Naive thymus-derived CD8-positive, alpha-beta T cell (primary cell): ENCODE measurements at places on chromosomes 5 and 9. TPM values are rescaled to one million over a fixed set of nuclear protein-coding genes. Genes with fewer than 3 reads are reported as not detected.
A peak's percentile ranks its signal among the peaks of the same experiment; 100 is the strongest.

GRCh38 chr9:88953381-88954029 lies 37.8 kb upstream of the S1PR3 start:
- no peaks in the 10 kb centered on the region for H3K36me3 ChIP-seq
- H3K4me1 ChIP-seq: peaks cover 12% of the 10 kb centered on the region
- DNase-seq: no peak
- H3K27ac ChIP-seq: no peak overlapping the region
- H3K4me3 ChIP-seq: no peak overlapping the region

Gene SMC5
- 17.2 TPM for polyA plus RNA-seq

DNA sequence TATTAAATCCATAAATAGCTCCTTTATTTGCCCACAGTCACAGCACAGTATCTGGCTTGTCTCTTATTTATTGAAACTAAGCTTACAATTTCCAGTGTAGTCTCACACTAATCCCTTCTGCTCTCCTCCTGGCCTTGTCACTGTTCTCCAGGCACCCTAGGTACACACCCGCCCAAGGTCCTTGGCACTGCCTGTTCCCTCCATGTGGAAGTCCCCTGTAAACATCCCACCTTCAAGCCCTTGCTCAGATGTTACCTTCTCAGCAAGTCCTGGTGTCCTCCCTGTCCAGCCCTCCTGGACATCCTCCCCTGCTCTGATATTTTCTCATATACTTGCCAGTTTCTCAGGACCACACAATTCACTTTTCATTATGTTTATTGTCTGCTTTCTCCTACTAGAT lies 44.2 kb upstream of the CFAP157 start:
- H3K27ac ChIP-seq: no peak overlapping the region
- H3K27me3 ChIP-seq: no peaks in the 10 kb centered on the region
- no peak overlapping the region for H3K4me3 ChIP-seq
- no peaks in the 10 kb centered on the region for H3K4me1 ChIP-seq

- H3K4me1 ChIP-seq: no peaks in the 10 kb centered on the region
- peaks cover 2% of the 10 kb centered on the region for H3K27me3 ChIP-seq
- no peaks in the 10 kb centered on the region for H3K36me3 ChIP-seq
- DNase-seq: no peak
- no peak overlapping the region for H3K27ac ChIP-seq
Measured at GRCh38 chr9:133495327-133496293, 16.7 kb upstream of the SLC2A6 start.

Gene TTC16
- 3.0 TPM for polyA plus RNA-seq

GRCh38 chr5:59099995-59100345 lies 517.1 kb downstream of the RAB3C start:
- H3K4me1 ChIP-seq: peaks cover 28% of the 10 kb centered on the region
- peak overlapping the region; percentile 49 for H3K4me3 ChIP-seq
- no peaks in the 10 kb centered on the region for H3K27me3 ChIP-seq
- DNase-seq: no peak

- H3K36me3 ChIP-seq: no peaks in the 10 kb centered on the region
- peaks cover 4% of the 10 kb centered on the region for H3K4me1 ChIP-seq
- DNase-seq: no peak
- H3K27ac ChIP-seq: no peak overlapping the region
- peaks cover 50% of the 10 kb centered on the region for H3K27me3 ChIP-seq
- no peak overlapping the region for H3K4me3 ChIP-seq
Measured at GRCh38 chr5:73139485-73139884, 19.1 kb downstream of the TMEM171 start.

GRCh38 chr9:129968690-129969485 lies 74.1 kb downstream of the FNBP1 start:
- DNase-seq: no peak
- no peaks in the 10 kb centered on the region for H3K27me3 ChIP-seq
- H3K36me3 ChIP-seq: peaks cover 5% of the 10 kb centered on the region

Gene FGF10
- polyA plus RNA-seq: not detected

Gene BSPRY
- 1.3 TPM for polyA plus RNA-seq

Gene C9orf40
- polyA plus RNA-seq: 2.6 TPM

DNA sequence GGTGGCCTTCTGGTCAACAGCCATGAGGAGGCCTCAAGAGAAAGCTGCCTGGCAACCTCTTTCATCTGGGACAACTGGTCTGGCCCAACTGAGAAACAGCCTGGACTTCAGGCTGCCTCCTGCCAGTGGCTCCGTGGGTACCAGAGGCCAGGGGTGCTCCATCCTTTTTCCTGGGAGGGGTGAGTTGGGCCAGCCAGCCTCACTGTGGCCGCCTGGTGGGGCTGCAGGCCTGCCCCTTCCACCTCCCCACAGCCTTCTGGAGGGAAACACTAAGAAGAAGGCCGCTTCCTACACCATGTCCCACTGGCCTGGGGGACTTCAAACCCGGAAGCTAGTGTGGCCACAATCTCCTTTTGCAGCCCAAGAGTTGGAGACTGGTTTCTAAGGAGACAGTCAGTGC lies 13.8 kb upstream of the NKD2 start:
- no peaks in the 10 kb centered on the region for H3K36me3 ChIP-seq
- H3K27me3 ChIP-seq: peaks cover 10% of the 10 kb centered on the region
- H3K4me3 ChIP-seq: no peak overlapping the region
- H3K4me1 ChIP-seq: peaks cover 12% of the 10 kb centered on the region
- no peak overlapping the region for H3K27ac ChIP-seq
- no peak for DNase-seq

DNA sequence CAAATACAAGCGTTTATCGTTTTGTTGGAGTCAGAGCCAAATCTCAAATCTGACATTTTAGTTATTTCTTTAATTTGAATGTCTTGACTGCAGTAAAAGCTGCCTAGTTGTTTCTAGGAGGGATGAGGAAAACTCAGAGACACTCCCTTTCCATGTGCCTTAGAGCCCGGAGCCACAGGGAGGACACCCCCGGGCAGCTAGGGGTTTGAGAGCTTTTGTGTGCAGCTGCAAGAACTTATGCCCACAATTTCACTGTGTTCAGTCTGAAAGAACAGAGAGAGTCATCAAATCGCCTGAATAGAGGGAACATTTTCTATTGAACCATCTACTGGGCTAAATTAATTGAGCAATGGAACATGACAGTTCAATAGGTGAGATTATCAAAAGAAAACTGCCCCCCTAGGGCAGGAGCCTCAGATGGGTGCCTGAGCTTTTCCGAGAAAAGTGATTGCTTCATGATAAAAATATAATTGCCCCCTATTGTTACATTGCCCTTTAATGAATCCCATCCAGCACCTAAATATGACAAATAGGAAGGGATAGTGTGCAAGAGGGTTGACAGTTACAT lies 709.3 kb upstream of the RGMB start:
- DNase-seq: no peak
- no peaks in the 10 kb centered on the region for H3K4me1 ChIP-seq
- H3K27me3 ChIP-seq: no peaks in the 10 kb centered on the region
- no peak overlapping the region for H3K27ac ChIP-seq

Gene FAM151B
- polyA plus RNA-seq: 0.57 TPM

Gene PPP2R2B
- 0.63 TPM for polyA plus RNA-seq

Gene ZCCHC7
- polyA plus RNA-seq: 27.2 TPM

DNA sequence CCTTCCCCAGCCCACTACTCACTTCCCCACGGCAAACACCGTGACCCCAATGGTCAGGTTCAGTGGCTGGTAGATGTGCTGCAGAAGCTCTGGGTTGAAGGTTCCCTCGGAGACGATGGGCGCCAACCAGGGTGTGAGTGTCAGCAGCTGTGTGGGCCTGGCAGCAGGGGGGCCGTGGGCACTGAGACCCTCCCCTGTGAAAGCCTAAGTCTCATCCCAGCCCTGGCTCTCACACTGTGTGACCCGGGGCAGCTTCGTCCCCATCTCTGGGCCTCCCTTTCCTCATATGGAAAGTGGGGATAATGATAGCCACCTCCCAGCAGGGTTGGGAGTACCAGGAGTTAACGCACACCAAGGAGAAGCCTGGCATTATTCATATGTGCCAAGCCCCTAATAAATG lies 8.6 kb downstream of the GBGT1 start:
- no peak for DNase-seq
- no peak overlapping the region for H3K4me3 ChIP-seq
- H3K27me3 ChIP-seq: no peaks in the 10 kb centered on the region
- peaks cover 3% of the 10 kb centered on the region for H3K4me1 ChIP-seq

DNA sequence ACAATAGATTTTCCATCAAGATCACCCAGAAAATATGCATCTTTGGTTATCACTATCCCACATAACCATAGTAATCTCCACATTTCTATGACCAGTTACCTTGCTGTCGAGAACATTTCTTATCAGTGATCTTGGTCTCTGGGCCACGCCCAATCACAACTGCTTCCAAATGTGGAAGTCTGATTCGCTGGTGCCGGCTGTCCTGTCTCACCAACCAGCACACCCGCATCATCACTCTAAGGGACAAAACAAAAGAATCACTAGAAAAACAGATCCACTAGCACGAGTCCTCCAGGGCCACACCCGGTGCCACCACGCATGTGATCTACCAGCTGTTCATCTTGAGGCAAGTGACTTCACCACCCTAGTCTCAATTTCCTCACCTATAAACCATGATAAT lies 11.8 kb downstream of the APTX start:
- H3K4me3 ChIP-seq: no peak overlapping the region
- H3K27ac ChIP-seq: no peak overlapping the region
- DNase-seq: no peak
- H3K36me3 ChIP-seq: peaks cover 22% of the 10 kb centered on the region
- peaks cover 29% of the 10 kb centered on the region for H3K4me1 ChIP-seq
- H3K27me3 ChIP-seq: no peaks in the 10 kb centered on the region

- H3K27ac ChIP-seq: no peak overlapping the region
- peaks cover 3% of the 10 kb centered on the region for H3K27me3 ChIP-seq
- H3K36me3 ChIP-seq: peaks cover 23% of the 10 kb centered on the region
- H3K4me3 ChIP-seq: no peak overlapping the region
Measured at GRCh38 chr5:79974886-79975285, 16.2 kb downstream of the MTX3 start.

- no peaks in the 10 kb centered on the region for H3K4me1 ChIP-seq
- H3K27me3 ChIP-seq: no peaks in the 10 kb centered on the region
- no peaks in the 10 kb centered on the region for H3K36me3 ChIP-seq
- no peak overlapping the region for H3K4me3 ChIP-seq
Measured at GRCh38 chr5:27403243-27403882, 365.0 kb upstream of the CDH9 start.

- no peaks in the 10 kb centered on the region for H3K27me3 ChIP-seq
- H3K36me3 ChIP-seq: no peaks in the 10 kb centered on the region
- H3K4me1 ChIP-seq: no peaks in the 10 kb centered on the region
- H3K4me3 ChIP-seq: no peak overlapping the region
Measured at GRCh38 chr5:19975795-19976194, 12.2 kb downstream of the CDH18 start.

- H3K4me3 ChIP-seq: no peak overlapping the region
- H3K27ac ChIP-seq: no peak overlapping the region
- peaks cover 2% of the 10 kb centered on the region for H3K4me1 ChIP-seq
- no peaks in the 10 kb centered on the region for H3K27me3 ChIP-seq
- H3K36me3 ChIP-seq: no peaks in the 10 kb centered on the region
Measured at GRCh38 chr9:85871008-85871407, 69.9 kb upstream of the NAA35 start.

- no peak for DNase-seq
- peaks cover 7% of the 10 kb centered on the region for H3K4me1 ChIP-seq
- H3K27me3 ChIP-seq: no peaks in the 10 kb centered on the region
Measured at GRCh38 chr5:69276422-69277174, 41.9 kb downstream of the CDK7 start.

Gene SH3TC2
- polyA plus RNA-seq: not detected

Gene GALT
- polyA plus RNA-seq: 46.7 TPM

- peaks cover 40% of the 10 kb centered on the region for H3K4me1 ChIP-seq
- H3K27ac ChIP-seq: peak overlapping the region; percentile 96
- H3K4me3 ChIP-seq: peak overlapping the region; percentile 90
- peaks cover 5% of the 10 kb centered on the region for H3K36me3 ChIP-seq
Measured at GRCh38 chr5:65924366-65925043, 1.9 kb upstream of the ERBIN start.

Gene IL11RA
- 7.7 TPM for polyA plus RNA-seq

GRCh38 chr5:103943230-103943629 lies 380.6 kb upstream of the NUDT12 start:
- H3K36me3 ChIP-seq: no peaks in the 10 kb centered on the region
- no peak for DNase-seq
- no peaks in the 10 kb centered on the region for H3K27me3 ChIP-seq
- no peak overlapping the region for H3K4me3 ChIP-seq

- DNase-seq: no peak
- H3K27me3 ChIP-seq: peaks cover 12% of the 10 kb centered on the region
- no peak overlapping the region for H3K27ac ChIP-seq
- H3K36me3 ChIP-seq: peaks cover 11% of the 10 kb centered on the region
Measured at GRCh38 chr9:87862536-87863268, 20.0 kb upstream of the SPATA31E1 start.

GRCh38 chr5:154794525-154795234 lies 39.5 kb downstream of the LARP1 start:
- H3K4me1 ChIP-seq: peaks cover 21% of the 10 kb centered on the region
- no peak overlapping the region for H3K27ac ChIP-seq
- no peaks in the 10 kb centered on the region for H3K27me3 ChIP-seq
- H3K36me3 ChIP-seq: peaks cover 5% of the 10 kb centered on the region

GRCh38 chr9:82512728-82513127 lies 524.2 kb downstream of the SPATA31D1 start:
- no peak overlapping the region for H3K27ac ChIP-seq
- no peaks in the 10 kb centered on the region for H3K4me1 ChIP-seq
- H3K4me3 ChIP-seq: no peak overlapping the region
- no peaks in the 10 kb centered on the region for H3K36me3 ChIP-seq
- H3K27me3 ChIP-seq: no peaks in the 10 kb centered on the region

- no peaks in the 10 kb centered on the region for H3K27me3 ChIP-seq
- no peaks in the 10 kb centered on the region for H3K4me1 ChIP-seq
- no peak for DNase-seq
- H3K36me3 ChIP-seq: no peaks in the 10 kb centered on the region
Measured at GRCh38 chr5:56434986-56435385, 201.9 kb upstream of the ANKRD55 start.

- H3K27ac ChIP-seq: no peak overlapping the region
- no peak for DNase-seq
- peaks cover 21% of the 10 kb centered on the region for H3K36me3 ChIP-seq
- no peak overlapping the region for H3K4me3 ChIP-seq
- no peaks in the 10 kb centered on the region for H3K27me3 ChIP-seq
Measured at GRCh38 chr9:94817291-94818177, 91.0 kb downstream of the AOPEP start.

DNA sequence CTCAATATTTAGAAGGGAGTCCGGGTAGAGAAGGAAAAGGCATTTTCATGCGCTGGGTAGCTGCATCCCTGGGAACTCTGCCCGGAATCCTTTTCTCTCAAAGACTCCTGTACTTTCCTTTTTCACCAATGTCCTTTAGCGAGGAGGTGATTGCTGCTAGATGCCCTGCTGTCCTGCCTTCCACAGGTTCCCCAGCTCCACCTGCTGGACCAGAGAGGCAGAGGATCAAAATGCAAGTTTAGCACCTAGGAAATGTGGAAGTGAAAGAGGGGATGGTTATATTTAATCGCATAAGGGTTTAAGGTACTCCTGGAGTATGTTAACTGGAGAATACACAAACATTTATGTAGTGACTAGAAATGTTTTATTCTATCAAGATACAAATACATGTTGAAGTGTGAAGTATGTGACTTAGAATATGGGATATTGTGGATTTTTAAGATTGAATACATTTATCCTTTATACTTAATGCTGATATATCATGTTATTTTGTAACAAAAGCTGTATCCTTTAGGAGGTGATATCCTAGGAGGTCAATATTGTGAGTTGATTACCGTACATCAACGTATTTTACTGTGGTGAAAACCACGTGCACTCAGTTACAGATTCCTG lies 145.7 kb downstream of the ARHGAP26 start:
- no peaks in the 10 kb centered on the region for H3K27me3 ChIP-seq
- no peak overlapping the region for H3K27ac ChIP-seq
- DNase-seq: no peak
- peaks cover 5% of the 10 kb centered on the region for H3K36me3 ChIP-seq

Gene RXRA
- 0.27 TPM for polyA plus RNA-seq
